ENCODE measurements at places on chromosomes 12 and 14.

GRCh38 chr14:41606532-41607303 is at the start of gene LRFN5:
Gene LRFN5 (plus strand): TSS chr14:41606876.
- no peak for DNase-seq

DNA sequence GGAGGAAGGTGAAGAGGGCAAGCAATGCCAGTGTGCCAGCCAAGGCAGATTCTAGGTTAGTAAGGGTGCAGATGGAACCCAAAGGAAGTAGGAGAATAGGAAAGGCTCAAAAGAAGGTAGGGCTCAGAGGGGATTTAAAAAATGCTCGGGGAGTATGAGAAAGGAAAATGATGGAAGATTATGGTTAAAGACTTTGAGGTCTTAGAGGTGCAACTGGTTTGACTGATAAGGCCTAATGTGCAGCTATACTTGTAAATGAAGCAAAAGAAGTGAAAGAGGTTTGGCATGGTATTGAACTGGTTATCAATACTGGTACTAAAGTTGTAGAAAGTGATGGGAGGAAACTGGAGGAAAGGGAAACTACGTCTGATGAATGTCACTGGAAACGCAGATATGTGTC is 94.7 kb downstream of the RPS6KA5 start:
- no peak for DNase-seq

GRCh38 chr12:108641446-108642268 is 8.0 kb upstream of the SELPLG start:
- DNase-seq = no peak

- no peak for DNase-seq
Measured at GRCh38 chr12:97288531-97288930, 174.1 kb upstream of the RMST start.

GRCh38 chr12:86349196-86349595 is 93.0 kb upstream of the MGAT4C start:
- DNase-seq = no peak

DNA sequence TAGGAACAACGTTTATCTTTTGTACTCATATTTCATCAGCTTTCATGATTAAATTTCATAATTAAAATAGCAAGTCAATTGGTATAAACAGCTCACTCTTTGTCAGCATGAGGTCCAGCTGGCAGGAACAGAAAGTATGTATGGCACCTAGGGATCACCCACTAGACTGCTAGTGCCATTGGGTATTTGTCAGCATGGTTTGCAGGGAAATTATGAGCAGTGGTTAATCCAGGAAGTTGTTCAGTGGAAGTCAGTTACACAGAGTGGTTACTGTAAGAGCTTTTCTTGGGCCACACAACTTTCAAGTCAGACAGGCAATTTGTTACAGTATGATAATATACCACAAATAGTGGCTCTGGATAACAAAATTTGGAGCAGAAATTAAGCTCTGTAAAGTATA is 340.3 kb upstream of the RGS6 start:
- no peak for DNase-seq

GRCh38 chr12:111405859-111406473 is at the start of gene SH2B3:
Gene SH2B3 (plus strand): TSS chr12:111405923. CDS start chr12:111418146, 12,223 bp downstream.
- no peak for DNase-seq

DNA sequence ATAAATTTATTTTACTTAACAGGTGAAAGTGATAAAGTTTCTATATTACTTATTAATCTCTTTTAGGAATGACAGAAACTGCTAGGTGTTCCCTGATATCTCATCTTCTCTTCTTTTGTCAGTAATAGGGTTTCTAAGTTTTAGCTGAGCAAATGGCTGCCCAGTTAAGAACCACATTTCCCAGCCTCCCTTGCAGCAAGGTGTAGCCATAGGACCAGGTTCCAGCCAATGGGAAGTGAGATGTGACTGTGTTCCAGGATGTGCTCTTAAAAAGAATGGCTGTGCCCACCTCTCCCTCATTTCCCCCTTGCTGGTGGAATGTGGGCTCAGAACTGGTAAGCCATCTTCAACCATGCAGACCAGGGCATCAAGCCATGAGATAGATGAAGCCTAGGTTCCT is 165.6 kb downstream of the HELB start:
- no peak for DNase-seq

- no peak for DNase-seq
Measured at GRCh38 chr14:53146739-53147138, 6.4 kb downstream of the DDHD1 start.

- no peak for DNase-seq
Measured at GRCh38 chr14:101963656-101964296, 597 bp upstream of the DYNC1H1 start.

DNA sequence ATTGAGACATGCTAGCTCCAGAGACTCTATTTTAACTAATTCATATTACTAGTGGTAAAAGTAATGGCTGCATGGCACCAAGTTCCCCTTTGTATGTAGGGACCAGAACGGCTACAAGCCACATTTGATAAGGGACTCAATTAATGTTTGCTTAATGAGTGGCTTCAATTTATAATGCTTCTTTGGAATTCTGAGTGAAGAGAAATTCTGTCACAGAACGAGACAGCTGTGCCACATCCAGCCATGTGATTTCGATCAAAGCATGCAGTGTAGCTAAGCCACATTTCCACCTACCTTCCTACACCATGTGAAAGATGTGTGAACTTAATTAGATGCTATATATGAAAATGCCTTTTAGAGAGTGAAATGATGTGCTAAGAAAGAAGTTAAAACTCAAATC is 217.4 kb downstream of the ACSS3 start:
- no peak for DNase-seq

- no peak for DNase-seq
Measured at GRCh38 chr12:9143929-9144729, 28.4 kb upstream of the A2M start.

DNA sequence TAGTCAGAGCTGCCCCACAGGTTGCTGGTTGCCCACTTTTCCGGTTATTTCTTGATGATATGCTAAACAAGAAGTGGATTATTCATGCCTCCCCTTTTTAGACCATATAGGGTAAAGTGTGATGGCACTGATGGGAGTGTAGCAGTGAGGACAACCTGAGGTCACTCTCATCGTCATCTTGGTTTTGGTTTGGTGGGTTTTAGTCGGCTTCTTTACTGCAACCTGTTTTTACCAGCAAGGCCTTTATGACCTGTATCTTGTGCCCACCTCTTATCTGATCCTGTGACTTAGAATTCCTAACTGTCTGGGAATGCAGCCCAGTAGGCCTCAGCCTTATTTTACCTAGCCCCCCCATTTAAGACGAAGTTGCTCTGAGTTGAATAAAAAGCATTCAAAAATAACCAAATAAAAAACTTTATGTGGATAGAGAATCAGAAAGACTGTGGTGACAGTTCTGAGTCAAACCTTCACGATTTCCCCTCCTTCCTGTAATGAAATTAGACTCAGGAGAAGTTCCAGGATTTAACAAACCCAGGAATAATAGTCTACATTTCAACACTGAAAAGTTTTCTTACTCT is 144.2 kb downstream of the PAWR start:
- no peak for DNase-seq

DNA sequence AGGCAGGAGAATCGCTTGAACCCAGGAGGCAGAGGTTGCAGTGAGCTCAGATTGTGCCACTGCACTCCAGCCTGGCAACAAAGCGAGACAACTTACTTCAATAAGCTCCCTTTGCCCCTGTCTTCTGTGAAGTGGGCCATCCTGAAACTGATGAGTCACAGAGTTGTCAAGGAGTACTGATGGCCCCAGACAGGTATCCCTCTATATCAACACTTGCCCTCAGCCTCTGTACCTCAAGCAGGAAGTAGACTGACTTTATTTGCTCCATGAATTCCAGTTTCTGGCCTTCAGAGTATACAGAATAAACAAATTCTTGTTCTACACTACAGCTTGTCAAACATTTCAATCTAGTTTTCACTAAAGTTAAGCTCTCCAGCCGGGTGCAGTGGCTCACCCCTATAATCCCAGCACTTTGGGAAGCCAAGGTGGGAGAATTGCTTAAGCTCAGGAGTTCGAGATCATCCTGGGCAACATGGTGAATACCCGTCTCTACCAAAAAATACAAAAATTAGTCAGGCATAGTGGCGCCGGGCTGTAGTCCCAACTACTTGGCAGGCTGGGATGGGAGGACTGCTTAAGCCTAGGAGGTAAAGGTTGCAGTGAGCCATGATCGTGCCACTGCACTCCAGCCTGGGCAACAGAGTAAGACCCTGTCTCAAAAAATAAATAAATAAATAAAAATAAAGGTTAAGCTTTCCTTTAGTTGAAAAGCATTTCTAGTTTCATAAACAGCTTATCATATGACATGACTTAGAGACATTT is 16.4 kb upstream of the LRP10 start:
- no peak for DNase-seq

DNA sequence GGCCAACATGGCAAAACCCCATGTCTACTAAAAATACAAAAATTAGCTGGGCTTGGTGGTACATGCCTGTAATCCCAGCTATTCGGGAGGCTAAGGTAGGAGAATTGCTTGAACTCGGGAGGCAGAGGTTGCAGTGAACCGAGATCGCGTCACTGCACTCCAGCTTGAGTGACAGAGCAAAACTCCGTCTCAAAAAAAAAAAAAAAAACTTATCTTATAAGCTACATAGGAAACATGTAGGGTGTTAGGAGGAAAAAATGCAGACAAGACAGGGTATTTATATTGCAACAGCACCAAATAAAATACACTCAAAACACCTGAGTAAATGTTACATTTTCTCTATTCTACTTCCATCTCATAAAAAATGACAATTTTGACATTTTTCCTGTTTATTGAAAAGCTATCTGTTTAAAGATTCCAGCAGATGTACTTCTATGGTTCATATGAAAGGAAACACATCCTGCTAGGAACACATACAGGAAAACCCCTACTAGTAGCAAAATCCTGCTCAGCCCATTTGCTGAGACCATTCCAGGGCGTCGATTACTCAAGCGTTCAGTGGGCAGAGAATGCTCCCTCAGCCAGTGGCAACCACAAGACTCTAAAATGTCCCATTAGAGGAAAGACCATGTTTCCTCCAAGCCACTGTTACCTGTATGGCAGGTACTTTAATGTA is 19.7 kb downstream of the CORO1C start:
- DNase-seq = no peak

DNA sequence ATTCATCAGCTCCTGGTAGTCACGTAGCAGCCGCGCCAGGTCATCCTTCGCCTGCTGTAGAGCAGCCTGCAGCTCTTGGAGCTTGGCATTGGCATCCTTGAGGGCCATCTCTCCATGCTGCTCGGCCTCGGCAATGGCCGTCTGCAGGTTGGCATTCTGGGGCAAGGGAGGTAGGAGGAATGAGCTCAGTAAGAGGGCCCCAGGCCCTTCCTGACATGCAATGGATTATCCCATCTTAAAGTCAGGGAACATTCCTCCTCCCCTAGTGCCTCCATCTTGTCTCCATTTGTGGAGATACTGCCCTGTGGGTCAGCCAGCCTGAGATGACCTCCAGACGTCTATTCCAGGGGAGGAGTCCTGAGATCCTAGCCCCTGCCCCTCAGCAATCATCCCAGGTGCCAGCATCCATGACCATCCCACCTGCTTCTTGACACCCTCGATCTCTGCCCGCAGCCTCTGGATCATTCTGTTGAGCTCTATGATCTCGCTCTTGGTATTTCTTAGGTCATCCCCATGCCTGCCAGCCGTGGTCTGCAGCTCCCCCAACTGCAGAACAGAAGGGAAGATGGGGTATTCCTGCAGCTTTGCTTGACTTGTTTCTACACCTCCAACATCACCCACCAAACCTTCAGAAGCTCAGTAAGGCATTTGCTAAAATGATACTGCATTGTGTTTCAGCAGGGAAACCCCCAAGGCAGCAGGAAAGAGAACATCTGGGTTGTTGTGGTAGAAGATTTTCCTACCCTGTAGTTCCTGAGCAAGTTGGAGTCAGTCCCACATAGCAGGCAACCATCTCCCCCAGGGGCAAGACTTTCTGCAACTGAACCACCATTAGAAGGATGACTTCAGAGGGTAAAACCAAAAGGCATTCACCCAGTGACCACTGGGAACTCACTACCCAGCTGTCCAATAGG is 4.4 kb downstream of the KRT3 start:
- no peak for DNase-seq

DNA sequence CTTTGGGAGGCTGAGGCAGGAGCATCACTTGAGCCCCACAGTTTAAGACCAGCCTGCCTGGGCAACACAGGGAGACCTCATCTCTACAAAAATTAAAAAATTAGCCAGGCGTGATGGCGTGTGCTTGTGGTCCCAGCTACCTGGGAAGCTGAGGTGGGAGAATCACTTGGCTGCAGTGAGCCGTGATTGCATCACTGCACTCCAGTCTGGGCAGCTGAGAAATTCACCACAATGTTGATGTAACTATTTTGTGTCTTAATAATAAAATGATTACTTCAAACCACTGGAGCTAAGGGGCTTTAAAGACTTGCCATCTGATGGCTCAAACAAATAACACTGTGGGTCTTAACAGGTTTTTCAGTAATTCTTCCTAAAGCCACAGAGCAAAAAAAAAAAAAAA is 10.8 kb downstream of the ERH start:
- DNase-seq = no peak

GRCh38 chr14:23034498-23035302 is at the start of gene PSMB5:
Gene PSMB5 (minus strand): TSS chr14:23034900. CDS start chr14:23034881, 19 bp downstream.
- DNase-seq = peak; percentile 84

- DNase-seq = no peak
Measured at GRCh38 chr14:63939006-63939270, 86.1 kb downstream of the SYNE2 start.

GRCh38 chr14:33809396-33809981 is 141.4 kb downstream of the EGLN3 start:
- DNase-seq = no peak

DNA sequence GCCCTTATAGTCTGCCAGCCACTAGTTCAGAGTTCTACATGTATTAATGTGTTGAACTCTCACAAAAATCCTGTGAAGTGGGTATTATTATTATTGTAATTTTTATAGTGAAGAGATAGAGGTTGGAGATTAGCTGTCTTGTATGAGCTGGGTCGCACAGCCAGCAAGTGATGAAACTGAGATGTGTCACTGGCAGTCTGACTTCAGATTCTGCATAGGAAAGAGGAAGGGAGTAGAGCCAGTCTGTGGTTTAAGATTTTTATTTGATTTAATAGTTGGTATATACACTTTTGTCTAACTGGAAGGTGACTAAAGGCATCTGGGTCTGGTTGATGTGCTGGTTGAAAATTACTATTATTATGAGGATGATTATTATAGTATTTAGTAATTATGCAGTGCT is 5.8 kb upstream of the FRS2 start:
- DNase-seq = no peak

GRCh38 chr14:106395456-106396050 is 869.2 kb downstream of the TMEM121 start:
- no peak for DNase-seq
